Activated T-helper 1 cell treated with anti-CD3 and anti-CD28 coated beads, Interleukin-12 subunit alpha, Interleukin-12 subunit beta, Interleukin-2, Interleukin-4 antibody, amounts not matched to agents 30 ng/mL and 10 ng/mL and 1 ng/mL, durations not matched to agents 14 hours and 24 hours and 36 hours (primary cell): ENCODE measurements at places on chromosomes 6 and 20. TPM values are rescaled to one million over a fixed set of nuclear protein-coding genes. Genes with fewer than 3 reads are reported as not detected.

Gene CYP21A2
- 0.34 and 0.36 TPM in 2 replicates for total RNA-seq

Gene RBBP8NL
- not detected in 2 replicates for total RNA-seq

Gene SYCP2L
- not detected in 2 replicates for total RNA-seq

Gene SAMD3
- 3.1 and 4.6 TPM in 2 replicates for total RNA-seq

Gene RNF39
- total RNA-seq: not detected in 2 replicates

Gene BPIFB4
- total RNA-seq: not detected in 2 replicates

Gene TP53TG5
- 0.07 and 0.08 TPM in 2 replicates for total RNA-seq

Gene SLC17A2
- 0.10 TPM in 2 replicates for total RNA-seq

Gene CLPSL2
- not detected in 2 replicates for total RNA-seq

Gene METTL24
- total RNA-seq: not detected in 2 replicates

Gene RSPO3
- total RNA-seq: not detected in 2 replicates

Gene TGM2
- total RNA-seq: not detected in 2 replicates

Gene TULP1
- total RNA-seq: not detected in 2 replicates

Gene ADGB
- total RNA-seq: not detected in 2 replicates

Gene SCUBE3
- total RNA-seq: 0.05 TPM in 1 of 2 replicates, not detected in the other

Gene FAXC
- not detected in 2 replicates for total RNA-seq

Gene GNRH2
- total RNA-seq: 2.1 and 2.3 TPM in 2 replicates

Gene ZC3H12D
- 94.7 and 96.7 TPM in 2 replicates for total RNA-seq

Gene SEL1L2
- not detected in 2 replicates for total RNA-seq

Gene ZNF334
- 1.2 and 1.7 TPM in 2 replicates for total RNA-seq

Gene HLA-DQB1
- 4.3 and 4.7 TPM in 2 replicates for total RNA-seq

Gene L3MBTL1
- 8.7 and 8.9 TPM in 2 replicates for total RNA-seq

Gene GABRR1
- not detected in 2 replicates for total RNA-seq

Gene FAM209B
- 1.2 and 1.4 TPM in 2 replicates for total RNA-seq

Gene DACT2
- total RNA-seq: 2.1 and 2.3 TPM in 2 replicates

Gene APCDD1L
- total RNA-seq: not detected in 2 replicates

Gene ZNF165
- 0.12 and 0.41 TPM in 2 replicates for total RNA-seq

Gene ZFP57
- 2.4 and 2.7 TPM in 2 replicates for total RNA-seq

Gene MLN
- not detected in 2 replicates for total RNA-seq

Gene SNAP25
- 3.7 and 3.9 TPM in 2 replicates for total RNA-seq

Gene BMP5
- total RNA-seq: not detected in 2 replicates

Gene TMEM242
- 10.1 and 12.7 TPM in 2 replicates for total RNA-seq

Gene MUC21
- not detected in 2 replicates for total RNA-seq

Gene TAGAP
- 245 and 250 TPM in 2 replicates for total RNA-seq

Gene ULBP1
- 0.91 and 0.99 TPM in 2 replicates for total RNA-seq

Gene PTCHD4
- not detected in 2 replicates for total RNA-seq

Gene HLA-DOB
- total RNA-seq: 4.2 and 4.3 TPM in 2 replicates

Gene CRIP3
- total RNA-seq: not detected in 2 replicates

Gene ANKRD66
- total RNA-seq: not detected in 2 replicates

Gene CLIC5
- total RNA-seq: 1.3 and 1.5 TPM in 2 replicates

Gene NKAIN4
- total RNA-seq: not detected in 2 replicates

Gene LHFPL5
- not detected in 2 replicates for total RNA-seq

Gene NCOA7
- 56.1 and 59.3 TPM in 2 replicates for total RNA-seq

Gene OOEP
- total RNA-seq: 1.2 TPM in 1 of 2 replicates, not detected in the other

Gene IPCEF1
- 4.2 and 5.1 TPM in 2 replicates for total RNA-seq

Gene OXT
- not detected in 2 replicates for total RNA-seq

Gene EEF1A2
- 0.80 and 1.1 TPM in 2 replicates for total RNA-seq

Gene USP49
- total RNA-seq: 4.8 and 5.3 TPM in 2 replicates

Gene PKIB
- total RNA-seq: 0.44 TPM in 1 of 2 replicates, not detected in the other
